ENCODE measurements at places on chromosomes 13 and 19.

- no peak for DNase-seq
These were observed 22.0 kb downstream of the SAE1 start for GRCh38 chr19:47152632-47153031.

- no peak for DNase-seq
These were observed 2.9 kb downstream of the TGFB1 start for GRCh38 chr19:41350735-41351338.

- DNase-seq: no peak
These were observed 531.1 kb downstream of the DCT start for GRCh38 chr13:93948162-93948922.

GRCh38 chr13:100149389-100149788, 60.5 kb downstream of the PCCA start:
- no peak for DNase-seq

DNA sequence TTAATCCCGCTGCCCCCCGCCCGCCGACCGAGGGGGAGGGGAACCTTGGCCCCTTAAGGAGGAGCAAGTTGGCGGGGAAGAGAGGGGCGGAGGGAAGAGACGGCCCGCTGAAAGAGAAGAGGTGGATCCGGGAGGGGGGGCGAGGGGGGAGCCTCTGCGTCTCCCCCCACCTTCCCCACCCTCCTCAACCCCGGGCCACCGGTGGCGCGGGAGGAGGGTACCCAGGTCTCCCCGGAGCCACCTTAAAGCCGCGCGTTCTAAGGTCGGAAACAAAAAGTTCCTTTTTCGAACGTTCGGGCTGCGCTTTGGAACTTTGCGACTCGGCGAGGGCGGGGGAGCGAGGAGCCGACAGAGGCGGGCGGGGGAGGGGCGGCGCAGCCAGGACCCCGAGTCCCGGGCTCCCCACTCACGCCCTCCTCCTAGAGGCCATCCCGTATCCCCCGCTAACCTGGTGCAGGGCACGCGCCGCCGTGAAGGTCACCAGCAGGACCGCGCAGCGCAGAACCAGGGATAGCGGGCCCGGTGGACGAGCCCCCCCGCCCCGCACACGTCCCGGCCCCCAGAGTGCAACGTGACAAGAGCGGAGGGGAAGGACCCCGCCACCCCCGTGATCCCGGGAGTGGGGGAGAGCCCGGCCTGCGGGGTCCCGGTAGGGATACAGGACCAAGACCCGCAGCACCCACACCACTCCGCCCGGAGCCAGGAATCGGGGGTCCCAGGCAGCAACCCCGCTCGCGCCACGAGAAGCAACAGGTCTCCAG, 659 bp downstream of the ERF start:
- DNase-seq: peak; percentile 76

- DNase-seq: no peak
These were observed 45.4 kb downstream of the TPT1 start for GRCh38 chr13:45295536-45295935.

- DNase-seq: no peak
These were observed 11.7 kb downstream of the SPRY2 start for GRCh38 chr13:80329250-80329649.

GRCh38 chr13:67574320-67575233, 344.4 kb upstream of the PCDH9 start:
- DNase-seq: no peak

DNA sequence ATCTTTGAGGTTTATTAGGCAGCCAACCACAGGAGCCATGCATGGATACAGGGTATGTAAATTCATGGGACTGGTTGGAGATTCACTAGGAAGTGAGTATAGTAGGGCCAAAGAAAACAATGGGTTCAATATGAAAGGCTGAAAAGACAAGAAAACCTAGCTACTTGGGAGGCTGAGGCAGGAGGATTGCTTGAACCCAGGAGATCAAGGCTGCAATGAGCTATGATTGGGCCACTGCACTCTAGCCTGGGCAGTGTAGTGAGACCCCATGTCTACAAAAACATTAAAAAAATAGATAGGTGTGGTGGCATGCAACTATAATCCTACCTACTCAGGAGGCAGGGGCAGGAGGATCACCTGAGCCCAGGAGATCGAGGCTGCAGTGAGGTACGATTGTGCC, 10.3 kb upstream of the SLC1A5 start:
- no peak for DNase-seq

DNA sequence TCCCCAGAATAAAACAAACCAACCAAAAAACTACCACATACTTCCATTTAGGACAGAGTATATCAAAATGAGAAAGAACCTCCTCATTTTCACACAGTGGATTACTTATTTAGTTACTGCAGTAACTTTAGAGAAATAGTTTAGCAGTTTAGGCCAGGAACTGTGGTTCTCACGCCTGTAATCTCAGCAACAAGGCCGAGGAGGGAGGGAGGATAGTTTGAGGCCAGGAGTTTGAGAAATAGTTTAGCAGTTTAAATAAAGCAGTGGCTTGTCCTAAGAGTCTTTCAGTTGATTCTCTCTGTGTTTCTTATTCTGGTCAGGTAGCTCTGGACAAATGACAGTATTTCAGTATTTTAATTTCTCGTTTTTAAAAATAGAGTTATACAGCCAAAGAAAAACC, 9.4 kb downstream of the HMGB1 start:
- DNase-seq: no peak

- DNase-seq: no peak
These were observed 36.5 kb upstream of the TSHZ3 start for GRCh38 chr19:31385744-31386143.

GRCh38 chr13:49530457-49530856, 34.7 kb downstream of the PHF11 start:
- DNase-seq: no peak

DNA sequence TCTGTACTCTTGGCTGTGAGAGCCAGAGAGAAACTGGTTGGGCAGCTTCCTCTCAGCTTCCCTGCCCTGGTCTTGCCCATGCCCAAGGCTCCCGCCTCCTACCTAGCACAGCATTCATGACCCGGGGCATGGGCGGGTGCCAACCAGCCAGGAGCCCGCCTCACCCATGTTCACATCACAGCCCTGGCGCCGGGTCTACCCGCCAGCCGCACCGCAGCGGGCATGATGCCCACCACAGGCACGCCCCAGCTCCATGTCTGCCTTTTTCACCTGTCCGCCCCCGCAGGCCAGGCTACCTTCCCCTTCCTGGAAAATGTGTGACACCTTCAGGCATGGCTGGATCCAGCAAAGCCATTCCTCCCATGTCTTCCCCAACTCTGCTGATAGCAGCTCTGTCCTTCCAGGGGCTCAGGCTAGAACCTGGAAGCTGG, 42.1 kb downstream of the PTPRS start:
- no peak for DNase-seq

DNA sequence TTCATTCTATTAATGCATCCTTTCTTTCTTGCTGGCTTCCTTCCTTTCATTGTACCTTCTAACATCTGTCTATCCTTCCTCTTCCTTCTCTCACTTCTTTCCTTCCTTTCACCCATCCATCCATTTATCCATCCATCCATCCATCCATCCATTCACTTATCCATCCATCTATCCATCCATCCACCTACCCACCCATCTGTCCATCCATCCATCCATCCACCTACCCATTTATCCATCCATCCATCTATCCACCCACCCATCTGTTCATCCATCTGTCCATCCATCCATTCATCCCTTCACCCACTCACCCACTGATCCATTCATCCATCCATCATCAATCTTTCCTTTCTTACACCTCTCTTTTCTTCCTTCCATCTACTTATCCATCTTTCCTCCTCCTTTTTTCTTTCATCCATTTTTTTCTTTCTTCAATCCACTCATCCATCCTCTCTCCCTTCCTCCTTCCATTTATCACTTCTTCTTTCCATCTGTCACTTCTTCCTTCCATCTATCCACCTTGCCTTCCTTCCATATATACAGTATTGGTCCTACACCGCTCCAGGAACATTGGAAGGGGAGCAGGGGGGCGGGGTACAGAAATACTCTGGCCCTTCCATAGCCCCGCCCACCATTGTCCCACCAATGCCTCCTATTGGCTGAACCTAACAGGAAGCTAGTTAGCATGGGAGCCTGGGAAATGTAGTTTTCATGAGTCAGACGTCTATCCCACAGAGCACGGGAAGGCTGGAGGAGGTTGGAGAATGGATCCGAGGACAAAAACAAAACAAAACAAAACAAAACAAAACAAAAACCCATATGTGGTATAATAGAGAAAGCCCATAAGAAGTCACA, 45.9 kb downstream of the MBD3L1 start:
- no peak for DNase-seq

- DNase-seq: no peak
These were observed 203.8 kb downstream of the ATP8A2 start for GRCh38 chr13:25575562-25575961.

- no peak for DNase-seq
These were observed 70.9 kb upstream of the WASF3 start for GRCh38 chr13:26486550-26486949.

DNA sequence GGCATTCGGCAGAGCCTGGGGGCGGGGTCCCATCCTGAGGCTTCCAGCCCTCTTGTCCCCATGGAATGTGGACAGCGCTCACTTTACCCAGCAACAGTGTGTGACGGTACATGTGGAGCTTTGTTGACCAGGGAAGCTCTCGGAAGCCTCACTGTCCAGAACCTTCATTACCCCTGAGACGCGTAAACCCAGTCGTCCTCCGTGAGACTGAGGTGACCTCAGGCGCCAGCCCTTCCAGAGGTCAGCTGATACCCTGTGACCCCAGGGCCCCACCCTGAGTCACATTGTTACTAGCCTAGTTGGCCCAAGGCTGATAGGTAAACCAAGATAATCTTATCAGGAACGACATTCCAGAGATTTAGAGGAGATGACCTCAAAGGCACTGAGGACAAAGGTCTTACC, 10.2 kb upstream of the TMEM160 start:
- no peak for DNase-seq

GRCh38 chr19:50384685-50385535, 763 bp downstream of the POLD1 start:
- DNase-seq: no peak

DNA sequence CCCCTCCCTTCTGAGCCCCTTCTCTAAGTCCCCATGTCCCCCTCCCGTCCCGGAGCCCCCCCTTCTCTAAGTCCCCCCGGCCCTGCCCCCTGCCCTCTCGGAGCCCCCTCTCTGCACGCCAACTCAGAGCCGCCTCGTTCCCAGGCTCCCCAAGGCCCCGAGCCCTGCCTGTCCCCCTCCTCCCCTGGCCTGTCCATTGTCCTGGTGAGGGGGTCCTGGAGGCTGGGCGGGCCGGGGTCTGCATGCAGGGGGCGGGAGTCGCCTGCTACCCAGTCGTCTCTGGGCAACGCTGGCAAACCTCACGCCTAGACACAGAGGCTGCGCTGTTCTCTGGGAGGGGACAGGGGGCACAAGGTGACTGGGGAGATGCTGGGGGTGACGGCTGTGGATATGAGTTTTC, 39.2 kb upstream of the SEMA6B start:
- no peak for DNase-seq

DNA sequence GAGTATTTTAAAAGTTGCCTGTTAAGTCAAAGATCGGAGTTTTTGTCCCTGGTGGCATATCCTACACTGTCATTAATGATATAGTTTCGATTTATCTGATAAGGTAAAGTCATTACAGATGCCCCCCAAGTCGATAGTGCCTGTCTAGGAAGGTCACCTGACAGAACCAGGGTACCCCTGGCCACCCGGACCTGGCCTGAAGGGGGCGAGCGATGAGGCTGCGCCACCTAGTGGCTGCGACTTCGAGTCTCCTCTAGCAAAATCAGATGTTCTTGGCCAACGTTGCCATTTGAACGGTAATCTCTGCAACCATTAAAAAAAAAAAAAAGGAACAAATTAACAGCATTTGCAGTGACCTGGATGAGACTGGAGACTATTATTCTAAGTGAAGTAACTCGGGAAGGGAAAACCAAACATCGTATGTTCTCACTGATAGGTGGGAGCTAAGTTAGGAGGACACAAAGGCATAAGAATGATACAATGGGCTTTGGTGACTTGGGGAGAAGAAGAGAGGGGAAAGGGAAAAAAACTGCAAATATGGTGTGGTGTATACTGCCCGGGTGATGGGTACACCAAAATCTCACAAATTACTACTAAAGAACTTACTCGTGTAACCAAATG, 565.1 kb downstream of the LIG4 start:
- DNase-seq: peak; percentile 10

DNA sequence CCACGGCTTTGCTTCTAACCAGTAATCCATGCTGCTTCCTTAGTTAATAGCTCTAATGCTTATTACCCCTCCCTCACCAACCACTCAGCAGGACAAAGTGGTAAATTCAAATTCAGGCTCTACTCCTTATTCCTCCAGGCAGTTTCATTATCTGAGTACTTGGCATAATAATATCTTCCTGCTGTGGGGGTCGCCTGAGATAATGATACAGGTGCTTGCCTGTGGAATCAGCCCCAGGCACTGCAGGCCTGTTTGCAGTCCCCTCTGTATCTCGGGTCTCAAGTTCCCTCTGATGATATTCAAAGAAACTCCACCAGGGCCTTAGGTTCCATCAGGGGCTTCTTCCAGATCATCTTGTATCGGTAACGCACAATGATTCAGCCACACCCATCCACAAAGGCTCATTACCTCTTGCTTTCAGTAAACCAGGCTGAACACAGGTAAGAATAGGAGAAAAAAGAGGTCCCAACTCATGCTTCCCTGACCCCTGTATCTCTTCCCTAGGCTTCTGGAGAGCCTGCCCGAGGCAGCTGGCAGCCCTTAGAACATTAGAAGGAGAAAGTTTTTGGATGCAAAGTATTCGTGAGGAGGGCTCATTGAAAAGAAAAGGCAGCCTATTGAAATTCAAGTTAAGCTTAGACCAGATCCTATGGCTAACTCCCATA, 14.3 kb upstream of the FOXO1 start:
- DNase-seq: no peak

GRCh38 chr13:76293751-76294150, 592.5 kb downstream of the KCTD12 start:
- no peak for DNase-seq

DNA sequence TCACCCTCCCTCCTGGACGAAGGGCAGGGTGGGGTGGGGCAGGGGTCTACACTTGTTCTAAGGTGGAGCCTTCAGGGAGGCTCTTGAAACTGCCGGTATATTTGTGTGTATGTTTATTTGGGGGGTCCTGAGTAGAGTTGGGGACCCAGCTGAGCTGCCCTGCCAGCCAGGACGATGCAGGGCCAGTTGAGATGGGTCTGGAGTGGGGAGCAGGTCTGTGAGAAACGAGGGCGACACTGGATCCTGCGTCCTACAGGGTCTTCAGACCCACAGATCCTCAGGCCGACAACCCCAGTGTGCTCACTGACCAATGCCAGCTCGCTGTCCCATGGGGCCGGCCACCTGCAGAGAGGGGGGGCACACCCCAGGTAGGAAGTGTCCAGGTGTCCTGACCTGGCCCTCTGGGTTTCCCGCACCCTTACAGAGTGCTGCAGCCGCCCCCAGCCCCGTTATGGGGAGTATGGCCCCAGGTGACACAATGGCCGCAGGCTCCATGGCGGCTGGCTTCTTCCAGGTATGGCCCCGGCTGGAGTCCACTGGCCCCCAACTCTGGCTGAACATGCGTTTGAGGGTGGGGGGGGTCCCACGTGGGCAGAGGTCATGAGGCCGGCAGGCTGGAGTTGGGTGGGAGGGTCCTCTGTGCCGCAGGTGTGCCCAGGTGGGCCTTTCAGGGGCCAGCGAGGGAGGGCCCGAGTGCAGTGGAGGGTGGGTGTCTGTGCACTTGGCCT, 7.4 kb downstream of the ISYNA1 start:
- no peak for DNase-seq

All from substantia nigra (tissue), 51 donors.